ENCODE measurements at places on chromosomes 2 and 18.

GRCh38 chr2:157459486-157459885 lies 15.6 kb upstream of the CYTIP start:
- no peak for DNase-seq

- DNase-seq, result no peak
Observed at GRCh38 chr2:38602136-38602731, 494 bp downstream of the HNRNPLL start.

- DNase-seq, result no peak
Observed at GRCh38 chr2:211930331-211930730, 608.3 kb downstream of the ERBB4 start.

- DNase-seq, result no peak
Observed at GRCh38 chr2:38178119-38178518, 102.2 kb upstream of the CYP1B1 start.

- no peak for DNase-seq
Observed at GRCh38 chr2:159616286-159616701, at the start of gene BAZ2B. Gene BAZ2B, minus strand, starts transcription at chr2:159616548. Its CDS starts 137,829 bp downstream, at chr2:159478719.

DNA sequence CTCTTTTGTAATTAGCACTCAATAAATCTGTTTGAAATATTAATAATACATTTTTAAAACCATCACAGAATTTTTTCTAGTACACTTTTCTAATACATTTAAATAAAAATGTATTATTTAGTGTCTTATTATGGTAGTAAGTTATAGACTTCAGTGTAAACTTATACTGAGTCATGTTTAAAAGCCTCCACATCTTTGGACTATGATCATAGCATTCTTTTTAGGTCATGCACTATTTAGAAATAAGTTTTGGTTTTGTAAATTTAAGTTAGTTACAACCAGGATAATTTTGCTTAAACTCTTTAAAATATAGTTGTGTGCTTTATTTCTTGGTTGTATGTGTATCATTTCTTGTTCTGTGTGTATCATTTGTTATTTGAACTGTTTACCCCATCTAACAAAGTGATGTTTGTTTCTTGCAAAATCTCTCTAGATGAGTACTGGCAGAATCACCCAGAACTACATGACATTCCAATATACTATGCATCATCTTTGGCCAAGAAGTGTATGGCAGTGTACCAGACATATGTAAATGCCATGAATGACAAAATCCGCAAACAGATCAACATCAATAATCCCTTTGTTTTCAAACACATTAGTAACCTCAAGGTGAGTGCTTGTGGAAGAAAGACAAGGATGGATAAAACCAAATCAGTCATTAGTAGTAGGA lies 16.7 kb downstream of the CPSF3 start:
- DNase-seq, result no peak

DNA sequence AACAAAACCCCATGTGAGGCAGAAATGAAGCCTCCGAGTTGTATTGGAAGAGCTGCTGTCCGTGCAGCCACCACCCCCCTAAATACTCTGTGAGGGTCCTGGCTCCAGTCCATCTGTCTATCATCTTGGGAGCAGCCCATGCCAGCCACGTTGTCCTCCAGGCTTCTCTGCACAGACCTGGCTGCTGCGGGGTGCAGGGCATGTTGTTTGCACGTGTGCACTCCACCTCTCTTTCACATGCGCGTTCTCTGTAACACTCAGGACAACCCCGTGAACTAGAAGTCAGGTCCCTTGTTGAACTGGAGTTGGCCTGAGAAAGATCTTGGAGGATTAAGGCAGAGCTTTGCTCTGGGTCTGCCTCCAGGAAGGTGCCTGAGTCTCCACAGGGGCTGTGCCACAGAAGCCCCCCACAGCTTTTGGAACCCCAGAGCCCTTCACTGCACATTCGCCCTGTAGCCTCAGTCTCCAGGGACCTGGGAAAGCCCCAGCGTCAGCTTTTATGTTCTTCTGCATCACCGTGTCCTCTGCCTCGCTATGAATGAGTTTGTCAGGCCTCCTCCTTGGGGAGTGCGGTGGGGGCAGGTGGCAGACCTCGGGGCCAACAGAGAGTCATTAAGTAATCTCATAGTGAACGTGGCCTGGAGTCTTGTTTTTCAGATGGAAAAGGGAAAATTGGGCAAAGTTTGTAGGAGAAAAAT lies 16.6 kb downstream of the RTP5 start:
- DNase-seq, result no peak

- DNase-seq, result no peak
Observed at GRCh38 chr18:68784071-68784470, 13.8 kb upstream of the CCDC102B start.

DNA sequence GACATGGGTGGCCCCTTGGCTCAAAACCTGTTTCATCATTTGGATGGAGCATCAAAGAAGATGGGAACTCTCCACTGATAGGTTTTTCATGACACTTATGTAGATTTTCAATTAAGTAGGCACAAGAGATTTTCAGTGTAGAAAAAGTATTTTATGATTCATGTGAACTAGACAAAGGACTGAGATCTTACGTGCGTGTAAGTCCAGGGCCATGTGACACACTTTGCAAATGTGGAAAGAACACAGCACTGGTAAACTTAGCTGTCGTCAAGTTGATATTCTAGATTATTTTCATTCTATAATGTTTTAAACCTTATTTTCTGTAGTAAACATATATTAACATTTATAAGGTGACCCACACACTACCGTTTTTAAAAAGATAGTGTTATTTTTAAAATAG lies 37.4 kb downstream of the RNF144A start:
- no peak for DNase-seq

DNA sequence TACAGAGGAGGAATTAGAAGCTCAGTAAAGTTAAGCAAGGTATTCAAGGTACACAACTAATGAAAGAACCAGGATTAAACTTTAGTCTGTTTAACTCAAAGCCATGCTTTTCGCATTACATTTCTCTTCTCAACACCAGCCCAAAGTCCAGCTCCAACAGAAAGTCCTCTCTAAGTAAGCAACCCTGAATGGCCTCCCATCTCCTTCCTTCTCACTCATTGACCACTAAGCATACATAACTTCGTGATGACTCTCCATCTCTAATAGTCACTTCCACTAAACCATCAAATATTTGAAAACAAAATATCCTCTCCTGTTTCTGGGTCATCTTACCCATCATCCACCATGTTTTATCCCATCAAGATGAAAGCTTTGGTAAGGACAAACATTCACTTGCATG lies 219.8 kb downstream of the RAD51AP2 start:
- DNase-seq, result no peak

DNA sequence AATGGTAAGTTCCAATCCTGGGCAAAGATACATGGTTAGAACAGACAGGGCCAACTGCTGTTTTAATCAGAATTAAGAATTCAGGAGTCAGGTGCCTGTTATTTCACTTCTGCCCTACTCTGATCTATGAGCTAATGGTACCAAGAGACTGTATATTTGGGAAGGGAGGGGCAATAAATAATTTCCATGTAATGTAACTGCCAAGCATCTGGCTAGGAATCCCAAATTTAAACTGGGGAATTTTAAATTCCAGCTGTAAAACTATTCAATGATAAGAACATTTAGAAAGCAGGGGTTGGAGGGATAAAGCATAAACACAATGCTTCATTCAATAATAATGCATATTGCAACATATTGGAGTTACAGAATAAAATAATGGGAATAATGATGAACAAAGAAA lies 49.7 kb downstream of the SCN7A start:
- DNase-seq, result no peak

- no peak for DNase-seq
Observed at GRCh38 chr2:60025496-60025895, 528.0 kb downstream of the BCL11A start.

- no peak for DNase-seq
Observed at GRCh38 chr2:62325398-62325797, 129.5 kb downstream of the B3GNT2 start.

DNA sequence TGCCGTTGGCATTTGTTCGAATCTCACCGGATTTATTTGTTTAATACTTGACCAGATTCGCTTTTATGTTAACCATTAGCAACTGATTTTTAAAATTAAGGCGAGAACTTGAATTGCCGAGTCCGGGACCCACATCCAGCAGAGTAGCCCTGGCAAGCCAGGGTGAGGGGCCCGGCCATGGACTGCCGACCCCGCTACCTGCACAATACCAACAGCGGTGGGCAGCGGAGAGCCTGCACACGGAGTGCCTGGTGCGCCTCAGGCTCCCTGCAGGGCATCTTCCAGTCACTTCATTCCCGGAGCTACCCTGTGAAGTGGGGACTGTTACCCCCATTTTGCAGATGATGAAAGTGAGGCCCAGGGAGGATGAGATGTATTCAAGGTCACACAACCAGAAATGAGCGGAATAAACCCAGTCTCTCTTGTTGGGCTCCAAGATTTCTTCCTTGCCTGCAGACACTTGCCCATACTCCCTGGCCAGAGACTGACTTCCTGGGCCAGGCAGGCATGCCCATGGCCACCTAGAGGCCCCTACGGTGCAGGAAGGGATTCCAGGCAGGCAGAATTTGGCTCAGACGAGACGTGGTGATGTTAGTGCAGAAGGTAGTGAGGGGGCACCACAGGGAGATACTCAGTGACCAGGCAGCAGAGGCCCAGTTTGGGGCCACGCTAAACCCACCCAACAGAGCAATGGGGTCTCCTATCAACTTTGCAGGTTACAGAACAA lies 2.9 kb downstream of the FBLN7 start:
- DNase-seq, result no peak
